Stimulated activated CD4-positive, alpha-beta T cell treated with anti-CD3 and anti-CD28 coated beads, Interleukin-1b, Interleukin-23, amount 100 ng/mL, for 1 hour (primary cell): ENCODE measurements at places on chromosomes 12 and 14.
A peak's percentile ranks its signal among the peaks of the same experiment; 100 is the strongest.

- DNase-seq = peak; percentile 68
These were observed 2.6 kb upstream of the P3H3 start for GRCh38 chr12:6825398-6826124.

DNA sequence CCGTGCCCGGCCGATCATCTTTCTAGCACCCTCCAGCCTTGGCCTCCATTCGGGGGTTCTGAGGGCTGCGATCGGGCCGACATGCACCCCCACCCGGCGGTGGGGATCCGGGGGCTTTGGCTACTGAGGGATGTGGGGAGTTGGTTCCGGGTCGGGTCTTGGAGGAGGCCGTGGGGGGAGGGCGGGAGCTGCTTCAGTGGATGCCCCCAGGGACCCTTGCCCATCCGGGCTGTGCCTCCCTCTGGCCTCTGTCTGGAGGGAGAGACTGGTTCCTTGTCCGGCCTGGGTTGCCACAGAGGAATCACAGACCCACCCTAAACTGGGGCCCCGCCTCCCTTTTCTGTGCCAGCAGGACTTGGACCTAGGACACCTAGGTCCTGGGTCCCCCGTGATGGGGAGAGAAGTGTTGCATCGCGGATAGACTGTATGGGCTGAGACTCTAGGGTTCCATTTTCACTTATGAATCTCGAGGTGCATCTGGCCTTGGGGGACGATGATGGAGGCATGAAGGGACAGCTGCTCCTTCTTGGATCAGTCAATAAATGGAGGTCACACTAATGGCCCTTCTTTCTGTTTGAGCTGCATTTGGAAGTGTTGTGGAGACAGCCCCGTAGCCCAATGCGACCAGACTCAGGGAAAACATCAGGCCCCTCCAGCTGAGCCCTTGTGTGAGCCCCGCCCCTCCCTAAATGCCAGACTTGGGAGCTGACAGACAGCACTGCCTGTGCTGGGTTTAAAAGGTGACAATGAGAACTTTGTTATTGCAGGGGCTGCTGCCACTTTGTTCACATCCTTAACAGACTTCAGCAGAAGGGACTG, 577 bp downstream of the DTX3 start:
- no peak for DNase-seq

GRCh38 chr12:53424626-53425514, 1.2 kb downstream of the AMHR2 start:
- DNase-seq = no peak

DNA sequence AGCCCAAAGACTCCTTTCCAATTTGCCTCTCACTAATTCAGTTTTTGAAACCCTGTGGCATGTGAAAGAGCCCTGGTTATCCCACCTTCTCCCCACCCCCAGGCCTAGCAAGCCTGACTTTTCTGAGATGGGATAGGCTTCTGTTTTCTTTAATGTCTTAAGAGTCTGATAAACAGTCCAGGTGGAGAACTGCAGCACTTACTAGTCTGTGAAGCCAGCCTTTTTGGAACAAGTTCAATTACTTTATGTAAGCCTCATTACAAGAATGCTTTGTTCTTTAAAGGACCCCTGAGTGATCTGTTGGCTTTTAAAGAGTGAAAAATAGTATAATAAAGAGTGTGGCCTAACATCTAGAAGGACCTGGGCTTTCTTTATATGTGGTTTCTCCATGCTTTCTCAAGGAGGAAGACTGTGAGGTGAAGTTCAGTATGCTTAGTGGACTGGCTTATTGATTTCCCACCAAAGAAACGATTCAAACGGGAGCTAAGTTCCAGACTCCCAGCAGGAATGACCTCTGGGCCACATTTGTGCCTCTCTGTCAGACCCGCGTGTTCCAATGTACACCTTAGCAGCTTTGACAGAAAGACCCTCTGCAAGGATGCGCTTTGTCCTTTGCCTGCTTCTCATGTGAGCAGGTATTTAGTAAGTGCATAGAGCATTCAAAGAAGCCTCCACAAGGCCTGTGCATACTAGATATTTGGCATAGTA, 129.5 kb downstream of the DAAM1 start:
- no peak for DNase-seq

- DNase-seq = no peak
These were observed 17.4 kb downstream of the BEGAIN start for GRCh38 chr14:100569734-100570286.

DNA sequence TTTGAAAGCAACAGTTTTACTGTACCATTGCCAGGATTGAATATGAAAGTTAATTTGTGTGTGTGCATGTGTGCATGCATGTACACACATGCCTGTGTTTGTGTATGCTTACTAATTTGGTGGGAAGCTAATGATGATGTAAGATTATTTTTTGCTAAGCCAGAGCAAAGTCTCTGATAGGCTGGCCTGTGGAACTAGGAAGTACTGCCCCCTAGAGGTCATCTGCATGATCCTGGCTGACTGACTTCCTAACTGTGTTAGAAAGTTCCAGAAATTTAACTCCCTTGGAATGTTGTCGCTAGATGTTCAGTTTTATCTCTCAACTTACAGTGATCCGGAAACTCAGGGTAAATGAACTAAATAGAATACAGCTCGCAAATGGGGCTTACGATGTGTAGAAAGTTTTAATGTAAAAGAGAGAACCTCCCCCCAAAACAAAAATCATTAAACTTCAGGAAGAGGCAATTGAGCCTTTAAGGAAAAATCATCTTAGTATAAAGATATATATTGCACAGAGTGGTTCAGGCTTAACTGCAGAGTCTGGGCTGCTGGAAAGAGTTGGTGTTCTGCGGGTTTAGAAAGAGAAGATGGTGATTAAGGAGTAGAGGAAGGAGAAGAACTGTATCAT, 34.3 kb upstream of the SLC38A1 start:
- peak; percentile 19 for DNase-seq

- no peak for DNase-seq
These were observed 4.2 kb upstream of the PLEKHA5 start for GRCh38 chr12:19125325-19125724.

- DNase-seq = no peak
These were observed 80.1 kb downstream of the PLXNC1 start for GRCh38 chr12:94228488-94228907.

- DNase-seq = no peak
These were observed 446 bp upstream of the ZNF641 start for GRCh38 chr12:48351022-48351708.

DNA sequence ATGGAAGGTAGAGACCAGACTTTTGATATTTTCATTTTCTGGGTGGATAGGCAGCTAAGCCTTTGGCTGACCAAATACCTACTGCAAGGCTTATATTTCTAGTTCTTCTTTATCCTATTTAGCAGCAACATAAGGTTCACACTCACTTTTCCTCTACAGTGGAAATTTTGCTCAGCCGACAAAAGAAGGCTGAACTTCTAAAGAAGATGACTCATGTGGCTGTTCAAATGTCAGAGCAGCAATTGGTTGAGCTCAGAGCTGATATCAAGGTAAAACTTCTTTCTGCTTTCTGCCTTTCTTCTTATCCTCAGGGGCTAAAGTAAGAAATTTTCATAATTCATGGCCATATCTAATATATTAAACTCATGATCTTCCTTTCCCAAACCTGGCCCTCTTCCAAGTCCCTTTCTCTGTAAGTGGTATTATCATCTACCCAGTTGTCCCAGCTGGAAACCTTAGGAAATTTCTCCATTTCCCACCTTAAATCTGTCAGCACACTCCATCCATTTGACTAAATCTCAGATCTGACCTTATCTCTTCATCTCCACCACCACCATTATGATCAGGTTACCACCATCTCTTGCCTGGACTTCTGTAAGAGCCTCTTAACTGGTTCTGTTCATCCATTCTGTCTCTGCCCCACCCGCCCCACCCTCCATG, 19.8 kb upstream of the KCNH3 start:
- no peak for DNase-seq
